ENCODE measurements at places on chromosomes 1 and 21.
A peak's percentile ranks its signal among the peaks of the same experiment; 100 is the strongest.

GRCh38 chr1:17791480-17791879 lies 36.3 kb downstream of the ACTL8 start:
- DNase-seq = no peak

DNA sequence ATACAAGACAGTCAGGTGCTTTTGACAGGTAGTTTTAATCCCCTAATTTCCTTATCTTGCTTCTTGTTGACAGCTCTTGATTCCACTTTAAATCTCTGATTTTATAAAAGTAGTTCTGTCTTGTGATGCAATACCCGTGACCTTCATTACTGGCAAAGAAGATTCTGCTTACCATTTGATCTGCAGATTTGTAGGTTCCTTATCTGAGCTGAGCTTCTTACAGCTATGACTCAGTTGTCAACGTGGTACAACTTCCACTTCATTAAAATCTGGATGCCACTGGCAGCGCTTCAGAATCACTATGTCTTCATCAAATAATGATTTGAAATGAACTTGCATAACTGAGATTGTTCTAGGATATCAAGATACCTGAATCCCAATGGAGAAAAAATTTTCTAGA lies 543.6 kb upstream of the B3GALT2 start:
- DNase-seq = no peak

DNA sequence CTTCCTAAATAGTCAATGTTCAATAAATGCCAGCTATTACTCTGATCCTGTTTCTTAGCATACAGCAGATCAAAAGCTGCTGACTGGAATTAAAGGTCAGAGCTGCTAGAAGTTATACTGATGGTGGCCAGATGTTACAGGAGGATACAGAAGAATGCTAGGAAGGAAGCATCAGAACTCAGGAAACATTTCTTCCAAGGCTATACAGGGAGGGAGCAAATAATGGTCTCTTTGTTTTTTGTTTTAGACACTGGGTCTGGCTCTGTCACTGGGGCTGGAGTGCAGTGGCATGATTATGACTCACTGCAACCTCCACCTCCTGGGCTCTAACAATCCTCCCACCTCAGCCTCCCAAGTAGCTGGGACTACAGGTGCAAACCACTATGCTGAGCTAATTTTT lies 175.5 kb downstream of the RGS7 start:
- DNase-seq = no peak

GRCh38 chr1:161439280-161440232 lies 65.7 kb upstream of the FCGR2A start:
- no peak for DNase-seq

- no peak for DNase-seq
Observed at GRCh38 chr1:208183977-208184911, 59.9 kb downstream of the PLXNA2 start.

- no peak for DNase-seq
Observed at GRCh38 chr1:231836227-231836893, 209.8 kb downstream of the DISC1 start.

- DNase-seq = no peak
Observed at GRCh38 chr1:215794156-215794555, 227.1 kb downstream of the KCTD3 start.

- DNase-seq = no peak
Observed at GRCh38 chr1:60071296-60071695, 2.3 kb downstream of the C1orf87 start.

- DNase-seq = no peak
Observed at GRCh38 chr1:100323419-100324106, 28.7 kb upstream of the CDC14A start.

DNA sequence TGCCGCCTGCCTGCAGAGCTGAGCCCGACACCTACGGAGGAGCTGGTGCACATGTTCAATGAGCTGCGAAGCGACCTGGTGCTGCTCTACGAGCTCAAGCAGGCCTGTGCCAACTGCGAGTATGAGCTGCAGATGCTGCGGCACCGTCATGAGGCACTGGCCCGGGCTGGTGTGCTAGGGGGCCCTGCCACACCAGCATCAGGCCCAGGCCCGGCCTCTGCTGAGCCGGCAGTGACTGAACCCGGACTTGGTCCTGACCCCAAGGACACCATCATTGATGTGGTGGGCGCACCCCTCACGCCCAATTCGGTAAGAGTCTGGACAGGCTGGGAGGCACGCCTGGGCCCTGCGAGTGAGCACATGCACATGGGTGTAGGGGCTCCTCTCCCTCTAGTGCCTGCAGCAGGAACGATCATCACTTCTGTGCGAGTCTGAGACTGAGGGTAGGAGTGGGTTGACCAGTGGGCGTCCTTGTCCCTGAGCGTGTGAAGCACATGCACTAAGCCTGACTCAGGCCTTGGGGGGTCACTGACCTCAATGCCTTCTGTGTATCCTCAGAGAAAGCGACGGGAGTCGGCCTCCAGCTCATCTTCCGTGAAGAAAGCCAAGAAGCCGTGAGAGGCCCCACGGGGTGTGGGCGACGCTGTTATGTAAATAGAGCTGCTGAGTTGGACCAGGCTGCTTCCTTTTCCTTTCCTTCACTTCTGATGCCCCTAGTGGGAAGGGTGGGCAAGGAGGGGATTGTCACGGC lies 6.9 kb downstream of the DMAP1 start:
- no peak for DNase-seq

DNA sequence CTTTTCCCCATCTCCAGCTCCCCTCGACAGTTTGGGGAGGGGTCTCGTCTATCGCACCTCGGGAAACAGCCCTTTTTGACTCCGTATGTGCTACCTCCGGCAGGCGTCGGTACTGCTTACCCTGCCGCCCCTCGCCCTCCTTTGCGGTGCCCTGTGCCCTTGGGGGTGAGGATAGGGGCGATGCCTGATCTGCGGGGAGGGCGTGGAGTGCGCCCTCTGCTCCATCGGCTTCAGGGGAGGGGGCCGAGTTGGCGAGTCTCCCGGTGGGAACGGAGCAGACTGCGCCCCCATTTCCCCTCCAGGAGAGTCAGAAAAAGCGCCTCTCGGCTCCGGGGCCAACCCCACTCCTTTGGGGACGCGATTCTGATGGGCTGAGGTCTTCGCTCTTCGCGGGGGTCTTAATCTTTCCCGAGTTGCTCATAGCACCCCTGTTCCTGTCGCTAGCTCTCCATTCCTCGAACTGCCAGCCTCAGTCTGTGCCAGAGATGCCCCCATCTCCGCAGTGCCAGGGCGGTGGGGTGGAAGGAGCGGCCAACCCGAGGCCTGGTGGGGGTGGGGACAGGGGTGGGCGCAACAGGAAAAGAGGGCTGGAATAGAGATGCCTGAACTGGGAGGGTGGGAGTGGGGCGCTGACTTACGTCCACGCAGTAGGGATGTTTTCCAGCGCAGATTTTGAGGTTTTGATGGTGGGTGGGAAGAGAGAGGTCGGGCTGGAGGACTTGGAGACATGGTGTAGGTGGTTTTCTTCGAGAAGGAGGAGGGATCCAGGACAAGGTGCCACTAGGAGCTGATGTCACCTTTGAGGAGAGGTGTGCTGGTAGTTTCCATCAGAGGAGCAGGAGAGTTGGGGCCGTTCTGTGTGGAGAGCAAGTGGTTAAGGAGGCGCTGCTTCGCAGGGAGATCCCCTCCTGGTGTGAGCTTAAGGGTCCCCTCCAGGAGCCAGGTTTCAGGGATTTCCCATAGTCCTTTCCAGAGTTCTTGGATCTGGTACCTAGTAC lies 674 bp downstream of the PPFIA4 start:
- no peak for DNase-seq

DNA sequence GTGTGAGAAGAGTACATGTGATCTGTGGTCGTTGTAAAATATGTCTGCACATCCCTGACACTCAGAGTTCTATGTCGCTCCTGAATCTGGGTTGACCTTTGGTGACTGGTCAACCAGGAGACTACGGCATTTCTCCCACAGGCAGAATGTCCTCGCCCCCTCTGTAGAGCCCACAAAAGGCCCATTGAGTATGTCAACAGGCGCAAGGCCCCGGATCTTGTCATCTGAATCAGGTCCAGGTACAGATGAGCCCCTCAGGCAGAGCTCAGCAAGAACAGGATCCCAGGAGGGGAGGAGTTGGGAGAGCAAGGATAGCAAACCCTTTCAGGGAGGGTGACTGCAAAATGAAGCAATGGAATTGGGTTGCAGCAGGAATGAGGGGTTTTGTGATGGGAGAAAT lies 126.5 kb downstream of the MATN1 start:
- DNase-seq = no peak

DNA sequence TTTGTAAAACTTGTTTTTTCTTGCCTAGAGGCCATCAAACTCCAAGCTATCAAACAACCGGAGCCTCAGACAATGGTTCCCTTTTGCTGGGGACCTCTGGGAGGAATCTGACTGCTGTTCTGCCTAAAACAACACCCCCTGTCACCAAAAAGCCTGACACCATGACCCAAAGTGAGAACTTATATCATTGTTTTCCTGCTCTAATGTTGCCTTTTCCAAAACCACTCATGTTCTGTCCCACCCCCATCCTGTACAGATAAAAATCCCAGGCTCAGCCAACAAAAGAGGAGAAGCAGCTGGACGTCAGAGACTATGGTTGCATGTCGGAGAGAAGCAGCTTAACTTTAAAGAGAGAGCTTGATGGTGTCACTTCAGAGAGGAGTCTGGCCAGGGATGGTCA lies 327.2 kb upstream of the CXADR start:
- no peak for DNase-seq

DNA sequence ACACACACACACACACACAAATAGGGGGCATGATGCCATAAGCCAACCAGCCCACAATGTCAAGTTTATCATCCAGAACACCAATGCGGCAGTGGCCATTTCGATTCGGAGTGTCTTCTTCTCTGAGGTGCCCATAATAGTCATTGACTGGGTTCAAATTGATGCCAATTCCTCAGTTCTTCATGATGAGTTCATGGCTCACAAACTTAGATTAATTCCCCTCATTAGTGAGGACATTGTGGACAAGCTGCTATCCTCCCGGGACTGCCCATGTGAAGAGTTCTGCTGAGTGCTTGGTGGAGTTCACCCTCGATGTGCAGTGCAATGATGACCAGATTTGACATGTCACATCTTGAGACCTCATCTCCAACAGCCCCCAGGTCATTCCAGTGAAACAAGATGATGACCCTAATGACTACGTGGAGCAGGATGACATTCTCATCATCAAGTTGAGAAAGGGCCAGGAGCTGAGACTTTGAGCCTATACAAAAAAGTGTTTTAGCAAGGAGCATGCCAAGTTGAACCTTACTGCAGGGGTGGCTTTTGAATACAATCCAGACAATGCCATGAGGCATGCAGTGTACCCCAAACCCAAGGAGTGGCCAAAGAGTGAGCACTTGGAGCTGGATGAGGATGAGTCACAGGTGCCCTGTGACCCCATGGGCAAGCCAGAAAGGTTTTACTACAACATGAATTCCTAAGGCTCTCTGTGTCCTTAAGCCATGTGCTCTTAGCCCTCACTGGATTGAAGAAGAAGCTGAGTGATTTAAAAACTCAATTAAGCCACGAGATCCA lies 211.6 kb upstream of the SAMSN1 start:
- no peak for DNase-seq

- DNase-seq = no peak
Observed at GRCh38 chr1:12178511-12178910, 11.7 kb downstream of the TNFRSF1B start.

GRCh38 chr1:217076902-217077301 lies 353.7 kb upstream of the ESRRG start:
- no peak for DNase-seq

DNA sequence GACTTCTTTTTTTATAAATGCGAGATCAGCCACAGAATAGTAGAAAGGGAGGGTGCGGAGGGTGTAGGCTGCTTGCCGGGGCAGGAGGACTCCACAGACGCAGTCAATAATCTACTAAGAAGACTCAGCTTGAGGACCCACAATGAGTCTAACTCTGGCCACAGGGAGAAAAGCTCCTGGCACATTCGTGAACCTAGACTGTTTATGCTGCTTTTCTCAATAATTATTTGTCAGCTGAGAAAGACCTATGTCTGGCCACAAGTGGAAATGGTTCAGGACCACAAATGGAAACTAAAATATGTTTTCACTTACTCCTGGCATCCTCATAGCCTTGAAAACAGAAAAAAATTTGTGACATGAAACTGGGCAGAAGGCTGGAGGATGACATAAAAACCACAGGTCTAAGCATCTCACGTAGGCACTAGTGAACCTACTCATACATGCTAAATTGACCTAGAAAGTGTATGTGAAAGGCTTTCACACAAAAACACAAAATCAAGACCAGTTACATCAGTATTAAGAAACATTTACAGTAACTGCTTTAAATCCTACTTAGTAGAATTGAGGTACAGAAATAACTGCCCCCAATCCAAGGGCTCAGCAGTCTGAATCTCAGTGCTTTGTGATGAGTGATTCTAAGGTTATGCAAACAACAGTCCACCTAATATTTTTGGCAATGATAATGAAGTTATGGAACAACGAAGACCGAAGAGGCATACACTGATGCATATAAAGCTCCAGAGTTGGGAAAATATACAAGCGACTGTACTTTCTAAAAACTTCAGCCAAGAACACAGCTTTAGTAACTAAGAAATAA lies 159.5 kb downstream of the SLC45A1 start:
- no peak for DNase-seq

DNA sequence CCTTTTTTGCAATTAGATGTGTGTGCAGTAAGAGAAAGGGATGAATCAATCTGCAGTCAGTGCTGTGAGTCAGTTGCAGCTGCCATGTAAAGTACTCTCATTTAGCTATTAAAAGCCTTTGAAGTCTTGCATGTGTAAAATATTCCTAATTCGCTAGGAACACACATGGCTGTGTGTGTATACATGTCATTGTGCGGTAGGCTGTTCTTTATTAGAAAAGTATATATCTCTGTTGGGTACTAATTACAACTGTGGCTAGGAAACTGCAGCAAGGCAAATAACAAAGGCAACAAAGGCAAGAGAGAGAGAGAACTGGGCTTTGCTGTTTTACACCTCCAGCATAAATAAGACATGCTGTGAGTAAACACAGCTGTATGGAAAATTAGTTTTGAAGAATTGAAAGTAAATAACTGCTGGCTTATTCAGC lies 41.7 kb downstream of the EPB41 start:
- DNase-seq = no peak

GRCh38 chr21:43362321-43362791 lies 64.6 kb downstream of the SIK1 start:
- DNase-seq = no peak

GRCh38 chr1:192401825-192402224 lies 85.0 kb downstream of the RGS21 start:
- no peak for DNase-seq

- DNase-seq = no peak
Observed at GRCh38 chr21:46113497-46114176, 15.7 kb downstream of the COL6A2 start.

- no peak for DNase-seq
Observed at GRCh38 chr21:28473530-28474220, 519.0 kb downstream of the LTN1 start.

- peak; percentile 22 for DNase-seq
Observed at GRCh38 chr1:44842862-44843655, at the start of gene PTCH2. TSS of gene PTCH2 (minus strand) at chr1:44843253. CDS start at chr1:44842932, 321 bp downstream.

- no peak for DNase-seq
Observed at GRCh38 chr1:160465123-160465522, 57.9 kb downstream of the SLAMF6 start.

DNA sequence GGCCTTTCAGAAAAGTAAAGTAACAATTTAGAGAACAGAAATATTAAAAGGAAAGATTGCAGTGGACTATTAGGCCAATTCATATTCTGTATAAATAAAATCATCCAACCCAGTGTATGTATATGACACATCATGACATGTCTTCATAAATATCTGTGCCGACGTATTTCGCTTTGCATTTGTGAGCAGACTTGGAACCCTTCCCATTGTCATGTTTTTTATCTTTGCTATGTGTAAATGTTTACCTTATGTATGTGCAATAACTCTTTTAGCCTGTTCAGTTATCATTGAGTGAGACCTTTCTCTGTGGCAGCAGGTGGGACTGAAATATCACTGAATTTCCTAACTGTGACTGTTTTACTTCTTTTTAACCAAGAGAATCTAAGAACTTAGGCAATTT lies 58.0 kb upstream of the FAM3B start:
- DNase-seq = no peak

All from pons (tissue), 1 donor.